HFFc6 (cell line): ENCODE measurements at places on chromosomes 13 and 19. TPM values are rescaled to one million over a fixed set of nuclear protein-coding genes. Genes with fewer than 3 reads are reported as not detected.

DNA sequence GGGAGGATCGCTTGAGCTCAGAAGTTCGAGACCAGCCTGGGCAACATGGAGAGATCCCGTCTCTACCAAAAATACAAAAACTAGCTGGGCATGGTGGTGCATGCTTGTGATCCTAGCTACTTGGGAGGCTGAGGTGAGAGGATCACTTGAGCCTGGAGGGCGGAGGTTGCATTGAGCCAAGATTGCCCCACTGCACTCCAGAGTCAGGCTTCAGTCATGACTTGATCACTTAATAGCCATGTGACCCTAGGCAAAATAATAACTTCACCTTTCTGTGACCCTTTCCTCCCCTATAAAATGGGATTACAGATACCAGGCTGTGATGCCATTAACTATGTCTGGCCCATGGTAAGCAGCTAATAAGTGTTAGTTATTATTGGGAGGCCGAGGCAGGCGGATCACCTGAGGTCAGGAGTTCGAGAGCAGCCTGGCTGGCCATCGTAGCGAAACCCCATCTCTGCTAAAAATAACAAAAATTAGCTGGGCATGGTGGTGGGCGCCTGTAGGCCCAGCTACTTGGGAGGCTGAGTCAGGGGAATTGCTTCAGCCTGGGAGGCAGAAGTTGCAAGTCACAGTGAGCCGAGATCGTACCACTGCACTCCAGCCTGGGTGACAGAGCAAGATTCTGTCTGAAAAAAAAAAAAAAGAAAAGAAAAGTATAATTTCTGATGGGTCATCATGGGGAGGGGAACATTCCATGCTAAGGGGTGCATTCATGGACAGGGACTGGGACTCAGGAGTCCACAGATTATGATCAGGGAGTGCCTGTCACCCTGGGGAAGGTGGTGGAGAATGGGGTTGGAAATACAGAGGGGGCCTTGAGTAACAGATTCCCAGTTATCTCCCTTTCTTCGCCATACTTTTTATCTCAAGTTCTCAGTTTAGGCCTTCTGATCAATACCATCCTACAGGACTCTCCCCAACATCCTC, 15.5 kb downstream of the TPM4 start:
- DNase-seq: no peak

GRCh38 chr19:30908262-30908771, 440.9 kb downstream of the TSHZ3 start:
- DNase-seq: no peak

GRCh38 chr13:112161521-112162301, 94.8 kb downstream of the SOX1 start:
- DNase-seq: no peak

GRCh38 chr19:53177986-53178385, 15.2 kb downstream of the ZNF665 start:
- DNase-seq: no peak

DNA sequence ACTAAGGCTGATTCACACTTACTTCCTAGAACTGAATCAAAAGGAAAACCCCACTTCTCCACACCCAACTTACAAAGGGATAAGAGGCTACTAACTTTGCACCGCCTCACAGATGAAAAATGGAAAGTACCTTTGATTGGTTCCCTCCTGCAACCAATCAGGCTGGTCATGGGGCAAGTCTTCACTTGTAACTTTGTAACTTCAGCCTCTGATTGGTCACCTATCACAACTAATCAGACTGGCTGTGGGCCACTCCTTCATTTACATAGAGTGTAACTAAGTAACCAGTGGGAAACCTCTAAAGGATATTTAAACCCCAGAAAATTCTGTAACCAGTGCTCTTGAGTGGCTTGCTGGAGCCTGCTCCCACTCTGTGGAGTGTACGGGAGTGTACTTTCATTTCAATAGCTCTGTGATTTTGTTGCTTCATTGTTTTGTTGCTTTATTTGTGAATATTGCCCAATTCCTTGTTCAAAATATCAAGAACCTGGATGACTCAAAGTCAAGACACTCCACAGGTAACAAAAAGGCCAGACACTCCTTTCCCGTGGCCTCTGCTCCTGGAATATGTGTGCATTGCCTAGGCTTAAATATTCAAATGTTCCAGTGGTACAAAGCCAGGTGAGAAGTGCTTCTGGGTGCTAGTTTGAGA, 50.5 kb downstream of the RFC3 start:
- no peak for DNase-seq

GRCh38 chr19:40381321-40381720, 8.7 kb downstream of the HIPK4 start:
- DNase-seq: no peak

- DNase-seq: no peak
These were observed 3.8 kb downstream of the RAX2 start for GRCh38 chr19:3768015-3768747.

- no peak for DNase-seq
These were observed 6.7 kb downstream of the PROSER3 start for GRCh38 chr19:35764432-35765315.

Gene CD37
- not detected in 3 replicates for total RNA-seq

Gene FLT3
- total RNA-seq: not detected in 3 replicates

Gene F10
- total RNA-seq: 10.4 to 23.5 TPM (median 17.0 TPM) in 3 replicates

Gene ZNF571
- 1.3 to 3.8 TPM (median 2.0 TPM) in 3 replicates for total RNA-seq
